ENCODE measurements at places on chromosomes 11 and 22.

DNA sequence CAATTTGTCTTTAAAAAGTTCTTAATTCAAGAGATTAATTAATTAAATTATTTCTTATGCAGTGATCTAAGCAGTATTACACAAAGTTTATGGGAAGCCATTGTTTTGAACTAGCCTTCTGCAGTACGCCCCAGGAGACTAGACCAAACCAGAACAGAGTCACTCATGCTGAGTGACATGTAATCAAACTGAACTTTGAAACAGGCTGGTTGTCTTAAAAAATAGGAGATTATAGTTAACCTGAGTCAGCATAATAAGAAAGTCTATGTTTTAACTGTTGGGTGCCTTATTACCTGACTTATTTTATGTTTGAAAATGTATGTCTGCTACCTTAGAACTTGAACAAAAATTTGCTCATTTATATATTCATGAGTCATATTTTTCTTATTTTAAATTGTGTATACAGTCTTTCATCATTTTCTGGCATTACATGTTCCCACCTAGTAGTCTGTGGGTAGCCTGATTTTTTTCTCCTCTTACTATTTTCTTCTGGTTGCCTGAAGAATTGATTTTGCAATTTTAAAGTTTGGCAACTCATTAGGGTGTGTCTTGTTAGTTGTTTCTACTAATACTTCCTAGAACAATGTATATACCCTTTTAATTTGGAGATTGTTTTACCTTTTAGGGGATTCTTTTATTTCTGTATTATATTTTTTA is 161.4 kb downstream of the AASDHPPT start:
- DNase-seq, result no peak

DNA sequence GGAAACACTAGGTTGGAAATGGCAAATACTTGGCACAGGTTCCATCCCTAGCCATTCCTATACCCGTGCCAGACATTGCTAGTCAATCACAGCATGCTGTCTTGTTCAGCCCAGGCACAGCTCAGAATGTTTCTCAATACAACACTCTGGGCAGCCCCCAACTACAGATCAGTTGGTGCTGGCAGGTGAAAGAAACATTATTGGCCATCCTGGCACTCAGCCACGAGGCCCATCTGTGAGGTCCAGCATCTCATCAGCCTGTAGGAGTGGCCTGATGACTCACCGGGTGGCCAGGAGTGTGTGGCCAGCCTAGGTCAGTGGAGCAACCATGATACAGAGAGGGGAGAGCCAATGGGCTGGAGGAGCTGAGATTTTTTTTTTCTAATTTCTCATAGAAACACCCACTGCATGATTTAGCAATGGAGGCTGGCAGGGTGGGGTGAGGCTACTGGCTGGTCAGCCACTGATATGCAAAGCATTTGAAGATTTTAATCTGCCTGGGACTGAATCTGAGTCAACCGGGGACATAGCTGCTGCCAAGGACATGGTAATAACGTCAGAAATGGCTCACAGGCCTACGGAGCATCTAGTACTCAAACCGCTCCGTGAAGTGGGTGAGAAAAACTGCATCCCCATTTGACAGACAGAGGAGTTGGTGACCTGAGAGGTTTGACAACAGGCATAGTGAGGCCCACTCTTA is 5.4 kb downstream of the MYO18B start:
- no peak for DNase-seq

- DNase-seq, result no peak
Measured at GRCh38 chr22:48100685-48101417, 1338.4 kb downstream of the TBC1D22A start.

DNA sequence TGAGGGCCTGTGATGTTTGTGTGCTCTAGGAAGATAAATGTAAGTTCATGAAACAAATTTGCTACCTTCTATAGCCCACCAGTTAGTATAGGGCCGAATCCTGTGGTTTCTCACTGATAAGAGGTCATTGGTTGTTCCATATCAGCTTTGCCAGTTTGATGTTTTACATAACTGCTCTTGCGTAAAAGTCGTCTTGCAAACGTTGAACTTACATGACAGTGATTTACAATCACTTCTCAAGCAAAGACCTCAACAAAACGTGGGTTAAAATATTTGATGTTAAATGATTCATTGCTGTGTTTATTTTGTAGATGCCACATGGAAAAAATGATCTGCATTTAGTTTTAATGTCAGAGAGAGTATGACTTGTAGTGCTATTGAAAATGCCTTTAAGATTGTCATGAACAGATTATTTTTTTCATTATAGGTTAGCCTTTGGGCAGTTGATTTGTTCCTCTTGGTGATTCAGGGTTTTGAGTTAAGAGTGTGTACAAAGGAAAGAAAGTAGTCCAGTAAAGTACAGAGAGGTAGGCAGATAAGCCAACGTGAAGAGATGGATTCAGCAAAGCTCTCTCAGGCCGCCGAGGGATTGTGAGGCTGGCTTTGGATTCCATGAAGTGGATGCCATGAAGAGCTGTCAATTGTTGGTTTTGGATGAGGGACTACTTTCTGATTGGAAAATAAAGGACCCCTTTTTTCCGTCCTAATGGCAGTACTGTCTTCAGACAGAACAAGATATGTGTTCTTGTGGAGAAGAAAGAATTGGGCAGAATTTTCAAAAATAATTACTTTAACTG is 2.6 kb downstream of the EWSR1 start:
- DNase-seq, result no peak

DNA sequence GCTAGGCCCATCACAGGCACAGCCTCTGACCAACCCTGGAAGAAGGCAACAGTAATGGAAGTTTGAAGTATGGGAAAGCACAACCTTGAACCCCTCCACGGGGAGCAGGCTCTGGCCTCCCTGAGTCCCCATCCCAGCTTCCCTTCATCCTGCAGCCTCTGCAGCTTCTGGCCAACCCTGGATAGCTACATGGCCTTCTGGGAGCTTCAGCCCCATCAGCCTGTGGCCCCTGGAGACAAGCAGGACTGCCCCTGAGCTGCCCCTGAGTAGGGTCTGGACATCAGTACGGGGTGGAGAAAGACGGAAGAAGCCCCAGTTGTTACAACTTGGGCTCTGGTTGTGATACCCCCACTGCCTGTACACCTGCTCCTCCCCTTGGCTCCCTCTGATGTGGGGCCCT is 113.8 kb upstream of the CD82 start:
- no peak for DNase-seq

- no peak for DNase-seq
Measured at GRCh38 chr22:45769569-45770210, 98.1 kb downstream of the ATXN10 start.

- DNase-seq, result no peak
Measured at GRCh38 chr11:67466962-67467771, 1.9 kb downstream of the TMEM134 start.

DNA sequence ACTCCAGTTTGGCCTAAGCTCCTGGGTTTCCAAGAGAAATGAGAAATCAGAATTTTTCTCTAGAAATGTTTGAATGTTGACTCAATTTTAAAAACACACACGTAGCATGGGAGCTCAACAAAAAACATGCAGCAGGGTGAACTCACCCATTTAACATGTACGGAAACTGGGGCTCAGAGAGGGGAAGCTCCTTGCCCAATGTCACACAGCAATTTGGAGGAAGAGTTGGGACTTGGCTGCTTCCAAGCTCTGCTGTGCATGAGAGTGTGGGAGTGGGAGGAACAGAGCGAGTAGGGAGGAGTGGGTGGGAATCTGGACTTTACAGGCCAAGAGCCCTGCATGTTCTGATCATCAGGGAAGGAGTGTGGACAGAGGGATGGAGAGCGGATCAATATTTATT is 5.9 kb downstream of the TPST2 start:
- no peak for DNase-seq

DNA sequence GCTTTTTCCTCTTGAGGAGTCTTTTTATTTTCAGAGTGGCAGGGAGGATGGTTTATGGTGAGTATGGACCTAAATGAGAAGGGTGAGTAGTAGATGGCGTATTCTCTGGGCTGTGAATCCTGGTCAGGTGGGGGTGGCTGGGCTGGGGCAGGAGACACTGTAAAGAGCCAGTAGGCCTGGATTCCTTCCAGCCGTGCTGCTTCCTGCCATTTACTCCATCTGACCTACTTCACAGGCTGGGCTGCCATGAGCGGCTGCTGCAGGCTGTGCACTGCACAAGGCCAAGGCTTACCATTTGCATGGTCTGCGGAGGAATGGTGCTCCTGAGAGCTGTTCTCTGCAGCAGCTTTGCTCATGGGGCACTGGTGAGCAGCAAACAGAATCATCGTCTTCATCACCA is 297.6 kb downstream of the KIRREL3 start:
- DNase-seq, result no peak

DNA sequence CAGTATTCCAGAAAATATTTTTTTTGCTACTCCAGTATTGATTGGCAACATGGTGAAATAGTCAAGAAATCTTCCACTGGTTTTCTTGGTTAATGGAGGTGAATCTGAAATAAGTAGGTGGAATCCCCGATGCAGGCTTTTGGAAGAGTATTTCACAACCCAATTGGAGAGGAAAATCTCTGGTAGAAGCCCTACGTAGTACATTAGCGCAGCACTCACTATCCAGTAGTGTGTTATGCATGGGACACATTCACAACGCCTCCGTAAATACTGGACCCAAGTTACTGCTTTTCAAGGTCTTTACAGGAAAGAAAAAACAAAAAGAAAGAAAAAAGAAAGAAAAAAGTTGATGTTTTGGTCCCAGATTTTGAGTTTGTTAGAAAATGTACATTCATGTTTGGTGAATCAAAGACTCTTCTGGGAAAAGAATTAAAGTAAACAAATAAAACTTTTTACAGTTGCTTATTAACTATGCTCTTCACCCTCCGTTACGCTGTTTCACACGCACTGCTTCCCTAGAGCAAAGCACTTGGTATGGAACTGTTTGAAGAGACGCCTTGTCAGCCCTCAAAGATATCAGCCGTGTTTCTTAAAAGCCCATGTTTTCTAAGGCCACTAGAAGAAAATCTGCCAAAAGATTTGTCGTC is 170.4 kb upstream of the CTSC start:
- no peak for DNase-seq

GRCh38 chr11:109140857-109141515 is 281.0 kb upstream of the C11orf87 start:
- DNase-seq, result no peak

- no peak for DNase-seq
Measured at GRCh38 chr11:67606093-67606491, 644 bp upstream of the NDUFV1 start.
